Osteocyte (in vitro differentiated cells): ENCODE measurements at places on chromosomes 7 and 10.

DNA sequence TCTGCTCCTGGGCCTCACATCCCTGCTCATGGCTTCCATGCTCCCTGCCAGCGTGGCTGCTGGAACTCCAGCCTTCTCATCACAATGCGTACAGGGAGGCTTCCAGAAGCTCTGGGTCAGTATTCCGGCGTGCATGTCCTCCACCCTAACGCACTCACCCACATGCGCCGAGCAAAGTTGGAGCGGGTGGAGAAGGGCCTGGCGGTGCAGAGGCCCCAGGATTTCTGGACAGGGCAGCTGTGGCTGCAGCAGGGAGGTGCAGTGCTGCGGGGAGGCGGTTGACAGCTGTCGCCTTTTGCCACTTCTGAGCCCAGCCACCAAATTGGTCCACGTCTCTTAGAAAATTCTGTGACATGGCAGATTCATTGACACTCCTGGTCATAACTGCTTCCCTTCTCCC lies 33.6 kb upstream of the FAM20C start:
- DNase-seq, result no peak

GRCh38 chr7:151249034-151249731 lies 689 bp upstream of the SMARCD3 start:
- peak; percentile 92 for DNase-seq

- DNase-seq, result peak; percentile 78
Measured at GRCh38 chr10:43204042-43204942, 62.6 kb downstream of the RASGEF1A start.

- no peak for DNase-seq
Measured at GRCh38 chr10:1952126-1953095, 215.1 kb upstream of the ADARB2 start.

GRCh38 chr10:27153845-27154193 lies 365 bp downstream of the YME1L1 start:
- DNase-seq, result no peak

GRCh38 chr10:133281084-133281483 lies 4.4 kb upstream of the ADAM8 start:
- no peak for DNase-seq

DNA sequence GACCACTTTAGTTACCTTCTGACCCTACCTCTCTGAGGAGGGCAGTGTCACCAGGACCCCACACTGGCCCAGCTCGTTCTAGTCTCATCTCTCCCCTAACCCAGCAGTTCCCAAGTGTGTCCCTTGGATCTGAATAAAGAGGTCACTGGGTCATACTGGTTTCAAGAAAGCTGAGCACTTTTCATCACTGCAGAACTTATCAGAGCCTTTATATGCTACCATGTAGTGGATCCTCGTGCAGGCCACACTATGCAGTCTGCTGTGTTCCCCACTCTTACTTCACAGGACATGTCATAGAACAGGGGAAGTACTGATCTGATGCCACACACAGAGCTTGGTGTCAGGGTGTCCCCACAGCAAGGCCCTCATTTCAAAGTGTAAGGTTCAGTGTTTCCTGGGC lies 113.8 kb downstream of the GFRA1 start:
- no peak for DNase-seq

DNA sequence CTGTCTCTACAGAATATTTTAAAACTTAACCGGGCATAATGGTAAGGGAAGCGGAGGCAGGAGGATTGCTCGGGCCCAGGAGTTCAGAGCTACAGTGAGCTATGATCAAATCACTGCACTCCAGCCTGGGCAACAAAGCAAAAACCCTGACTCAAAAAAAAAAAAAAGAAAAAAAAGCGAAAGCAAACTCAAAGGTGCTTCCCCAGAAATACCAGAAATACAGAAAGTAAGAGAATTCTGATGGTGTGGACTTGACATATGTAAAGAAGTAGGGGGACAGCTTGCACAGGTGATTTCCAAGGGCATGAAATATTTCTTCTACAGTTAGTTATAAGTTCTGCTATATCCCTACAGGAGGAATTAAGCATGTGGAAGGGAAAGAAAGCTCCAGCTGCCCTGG lies 69.7 kb upstream of the APBB1IP start:
- no peak for DNase-seq

- no peak for DNase-seq
Measured at GRCh38 chr10:12445701-12446334, 96.5 kb downstream of the CAMK1D start.

- DNase-seq, result no peak
Measured at GRCh38 chr7:132035517-132036362, 479.3 kb upstream of the PODXL start.

GRCh38 chr10:22433875-22434274 lies 88.6 kb downstream of the SPAG6 start:
- no peak for DNase-seq

GRCh38 chr7:56081626-56082340 lies 11.0 kb downstream of the PHKG1 start:
- no peak for DNase-seq

DNA sequence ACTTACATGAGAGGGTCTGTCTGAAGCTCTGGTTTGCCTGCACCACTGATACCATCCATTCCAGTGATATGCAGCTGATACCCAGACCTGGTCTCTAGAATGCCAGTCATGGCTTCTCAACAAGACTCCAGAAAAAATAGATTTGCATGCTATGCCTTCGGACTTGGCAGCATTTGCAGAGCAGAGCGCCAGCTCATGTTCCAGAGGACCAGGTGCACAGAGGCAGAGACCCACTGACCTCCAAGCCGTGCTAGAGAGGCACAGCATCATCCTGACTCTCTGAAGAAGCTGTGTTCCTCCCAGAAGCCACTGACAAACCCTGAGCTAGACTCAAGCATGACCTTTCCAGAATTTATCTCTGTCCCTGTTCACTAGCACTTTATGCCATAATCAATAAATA lies 6.9 kb upstream of the PRKAG2 start:
- DNase-seq, result no peak

DNA sequence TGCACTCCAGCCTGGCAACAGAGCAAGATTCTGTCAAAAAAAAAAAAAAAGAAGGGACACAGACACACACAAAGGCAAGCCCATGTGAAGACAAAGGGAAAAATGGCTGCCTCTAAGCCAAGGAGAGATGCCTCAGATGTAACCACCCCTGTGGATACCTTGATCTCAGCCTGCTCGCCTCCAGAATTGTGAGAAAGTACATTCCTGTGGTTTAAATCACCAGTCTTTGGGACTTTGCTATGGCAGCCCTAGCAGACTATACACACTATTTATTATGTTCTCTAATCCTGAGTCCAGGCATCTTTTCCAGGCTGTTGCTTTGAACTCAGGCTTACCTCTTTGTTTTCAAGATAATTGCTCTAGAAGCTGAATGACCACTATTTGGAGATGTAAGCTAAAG lies 494.3 kb downstream of the GALNT17 start:
- no peak for DNase-seq

DNA sequence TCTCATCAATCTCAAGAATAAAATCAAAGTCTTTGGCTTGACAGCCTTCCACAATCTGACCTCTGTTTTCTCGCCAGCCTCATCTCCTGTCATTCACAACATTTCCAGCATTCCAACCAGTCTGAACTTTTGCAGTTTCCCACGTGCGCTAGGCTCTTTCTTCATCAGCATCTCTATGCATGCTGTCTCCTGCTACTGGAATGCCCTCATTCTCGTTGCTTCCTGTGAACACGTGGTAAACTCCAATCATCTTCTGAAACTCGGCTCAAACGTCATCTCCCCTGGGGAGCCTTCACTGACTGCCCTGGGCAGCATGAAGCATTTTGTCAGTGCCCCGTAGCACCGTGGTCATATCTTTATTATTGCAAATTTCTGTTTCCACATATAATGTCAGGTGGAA lies 12.2 kb upstream of the RSBN1L start:
- DNase-seq, result no peak

DNA sequence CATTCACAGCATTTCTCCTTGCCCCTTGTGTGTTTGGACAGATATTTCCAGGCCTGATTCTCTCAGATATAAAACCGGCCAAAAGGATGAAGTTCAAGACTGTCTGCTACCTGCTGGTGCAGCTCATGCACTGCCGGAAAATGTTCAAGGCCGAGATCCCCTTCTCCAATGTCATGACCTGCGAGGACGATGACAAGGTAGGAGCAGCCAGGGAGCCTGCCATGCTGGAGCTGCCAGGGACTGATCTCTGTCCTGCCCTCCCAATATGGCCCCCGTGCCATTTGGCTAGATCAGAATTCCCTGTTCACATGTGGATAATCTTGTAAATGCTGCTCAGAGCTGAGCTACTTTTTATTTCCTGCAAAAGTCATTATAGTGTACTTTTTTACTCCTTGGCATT lies 87.8 kb downstream of the ADCY1 start:
- DNase-seq, result peak; percentile 53

DNA sequence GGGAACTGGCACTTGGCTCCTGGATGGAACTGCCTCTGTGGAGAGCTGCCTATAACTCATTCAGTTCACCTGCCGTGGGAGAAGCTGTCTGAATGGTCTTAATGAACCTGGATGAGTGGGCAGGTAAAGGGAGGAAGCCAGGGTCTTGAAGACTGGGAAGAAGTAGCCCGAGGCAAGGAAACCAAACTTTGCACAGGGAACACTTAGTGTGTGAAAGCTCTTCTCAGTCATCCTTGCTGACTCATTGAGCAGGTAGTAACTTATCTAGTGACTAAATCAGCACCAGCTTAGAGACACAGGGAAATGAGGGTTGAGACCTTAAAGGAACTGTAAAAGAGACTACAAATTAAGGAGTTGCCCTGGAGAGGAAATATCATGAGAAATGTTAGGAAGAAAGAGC lies 9.9 kb downstream of the LRRC4 start:
- no peak for DNase-seq

DNA sequence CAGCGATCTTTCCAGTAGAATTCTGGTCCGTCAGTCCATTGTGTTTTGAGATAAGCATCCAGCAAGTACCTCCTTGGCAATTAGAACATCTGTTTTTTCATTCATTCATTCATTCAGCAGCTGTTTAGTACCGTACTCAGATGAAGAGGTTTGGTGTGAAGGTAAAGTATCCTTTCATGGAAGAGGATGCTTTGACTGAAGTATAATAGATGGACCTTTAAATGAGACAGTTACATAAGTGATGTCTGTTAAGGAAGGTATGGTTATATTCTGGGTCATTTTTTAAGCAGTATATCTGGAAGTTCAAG lies 1.2 kb downstream of the MAPK8 start:
- no peak for DNase-seq

GRCh38 chr7:136925044-136925443 lies 56.6 kb downstream of the CHRM2 start:
- DNase-seq, result no peak

DNA sequence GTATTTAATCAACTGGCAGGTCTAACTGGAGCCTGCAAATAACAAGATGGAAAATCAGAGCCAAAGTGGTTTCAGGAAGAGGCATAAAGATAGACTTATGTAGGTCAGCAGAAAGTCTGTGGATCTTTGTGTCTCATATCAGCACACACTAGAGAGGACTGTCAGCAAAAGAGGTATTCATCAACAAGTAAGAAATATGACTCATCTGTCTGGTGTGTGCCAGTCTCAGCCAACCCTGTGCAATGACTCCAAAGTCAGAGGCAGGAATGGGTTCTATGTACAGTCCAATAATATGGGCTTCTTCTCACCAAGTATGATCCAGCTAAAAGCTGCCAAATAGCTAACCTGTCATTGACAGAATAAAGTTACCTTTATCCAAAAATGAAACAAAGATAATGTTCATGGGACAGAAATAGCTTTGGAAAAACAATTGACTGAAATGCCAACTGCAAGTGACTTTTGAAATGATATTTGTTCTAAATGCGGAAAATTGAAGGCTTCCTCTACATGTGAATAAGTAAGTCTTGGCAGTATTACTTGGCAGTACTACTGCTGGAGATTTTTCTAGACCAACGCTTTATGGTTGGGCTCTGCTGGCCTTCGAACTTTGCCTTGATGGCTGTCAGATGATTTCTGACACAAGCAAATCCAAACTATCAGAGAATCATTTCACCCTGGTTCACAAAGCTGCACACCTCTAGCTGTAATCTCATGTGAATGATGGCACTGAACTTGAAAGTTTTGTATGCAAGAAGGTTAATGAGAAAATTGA lies 272.3 kb upstream of the SEMA3C start:
- DNase-seq, result no peak

GRCh38 chr7:105675934-105676371 lies 94.7 kb upstream of the EFCAB10 start:
- DNase-seq, result no peak

- no peak for DNase-seq
Measured at GRCh38 chr10:128027306-128027705, 98.9 kb downstream of the MKI67 start.

DNA sequence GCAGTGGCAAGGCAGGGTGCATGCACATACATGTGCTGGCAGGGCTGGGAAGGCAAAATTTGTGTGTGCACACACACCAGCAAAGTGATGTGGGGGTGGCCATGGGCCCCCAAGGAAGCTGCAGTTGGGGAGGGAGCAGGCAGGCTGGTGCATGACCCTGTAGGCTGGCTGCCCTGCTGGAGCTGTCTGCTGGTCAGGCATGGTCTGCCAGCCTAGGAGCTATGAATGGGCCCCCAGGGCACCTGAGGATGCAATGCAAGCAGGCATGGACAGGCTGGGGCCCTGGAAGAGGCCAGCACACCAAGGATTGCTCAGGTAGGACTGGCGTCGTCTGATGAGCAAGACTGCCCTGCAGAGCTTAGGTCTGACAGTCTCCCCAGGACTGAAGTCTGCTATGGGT lies 18.2 kb upstream of the PPP1R3A start:
- no peak for DNase-seq

- DNase-seq, result no peak
Measured at GRCh38 chr7:55504093-55504859, 68.0 kb downstream of the VOPP1 start.

GRCh38 chr10:33937036-33937730 lies 602.7 kb upstream of the NRP1 start:
- DNase-seq, result no peak

DNA sequence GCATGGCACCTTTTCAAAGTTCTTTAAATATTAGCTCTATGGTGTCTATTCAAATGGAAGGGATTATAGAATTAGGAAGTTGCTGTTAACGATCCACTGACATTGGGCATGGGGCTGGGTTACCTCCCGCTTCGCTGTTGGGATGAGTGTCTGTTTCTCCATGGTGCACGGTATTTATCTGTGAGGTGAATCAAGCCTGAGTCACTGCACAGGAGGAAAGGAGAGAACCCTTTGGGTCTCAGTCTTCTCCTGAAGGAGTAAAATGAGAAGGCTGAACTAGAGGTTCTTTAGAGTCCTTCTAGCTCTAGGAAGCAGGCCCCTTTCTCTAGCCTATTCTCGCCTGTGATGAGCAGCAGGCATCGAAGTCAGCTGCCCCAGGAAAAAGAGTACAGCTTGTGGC lies 7.3 kb downstream of the JCAD start:
- no peak for DNase-seq

- DNase-seq, result no peak
Measured at GRCh38 chr7:66564045-66564444, 64.6 kb upstream of the KCTD7 start.

GRCh38 chr10:62442006-62442405 lies 67.8 kb downstream of the ZNF365 start:
- no peak for DNase-seq

GRCh38 chr7:143419880-143420279 lies 11.2 kb upstream of the EPHA1 start:
- no peak for DNase-seq

DNA sequence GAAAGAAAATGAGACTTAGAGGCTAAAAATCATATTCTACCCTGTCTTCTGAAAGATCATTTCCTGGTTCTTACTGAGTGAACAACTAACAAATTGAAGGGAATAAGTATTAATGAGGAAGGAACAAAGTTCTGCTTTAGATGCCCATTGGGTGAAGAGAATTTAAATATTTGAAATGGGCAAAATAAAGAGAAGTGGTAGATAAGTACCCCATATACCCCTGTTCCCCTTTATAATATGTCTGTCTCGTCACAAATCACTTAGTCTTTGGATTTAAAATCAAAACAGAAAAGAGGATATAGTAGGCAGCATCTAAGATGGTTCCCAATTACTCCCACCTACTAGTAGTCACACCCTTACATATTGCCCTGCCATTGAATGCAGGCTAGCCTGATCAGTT lies 13.2 kb downstream of the TES start:
- no peak for DNase-seq
